ENCODE measurements at places on chromosomes 7 and 10. TPM values are rescaled to one million over a fixed set of nuclear protein-coding genes. Genes with fewer than 3 reads are reported as not detected.

GRCh38 chr7:132882714-132883428 is 199.0 kb downstream of the CHCHD3 start:
- no peak for DNase-seq

- DNase-seq = no peak
Measured at GRCh38 chr7:74371381-74372341, 82.0 kb upstream of the GTF2IRD1 start.

DNA sequence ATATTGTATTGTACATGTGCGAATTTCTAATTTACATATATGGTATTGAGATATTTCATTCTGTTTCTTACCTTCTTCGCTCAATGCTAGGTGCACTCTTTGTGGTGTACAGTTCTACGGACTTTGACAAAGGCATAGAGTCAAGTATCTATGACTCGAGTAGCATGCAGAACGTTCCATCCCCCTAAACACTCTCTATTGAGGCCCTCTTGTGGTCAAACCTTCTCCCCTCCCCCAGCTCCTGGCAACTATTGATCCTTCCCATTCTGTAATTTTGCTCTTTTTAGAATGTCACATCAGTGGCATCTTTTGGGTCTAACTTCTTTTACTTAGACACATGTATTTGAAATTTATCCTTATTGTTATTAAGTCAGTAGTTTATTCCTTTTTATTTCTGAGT is 30.7 kb upstream of the GDF10 start:
- DNase-seq = no peak

GRCh38 chr10:34181553-34182300 is 633.4 kb downstream of the PARD3 start:
- DNase-seq = peak; percentile 51

DNA sequence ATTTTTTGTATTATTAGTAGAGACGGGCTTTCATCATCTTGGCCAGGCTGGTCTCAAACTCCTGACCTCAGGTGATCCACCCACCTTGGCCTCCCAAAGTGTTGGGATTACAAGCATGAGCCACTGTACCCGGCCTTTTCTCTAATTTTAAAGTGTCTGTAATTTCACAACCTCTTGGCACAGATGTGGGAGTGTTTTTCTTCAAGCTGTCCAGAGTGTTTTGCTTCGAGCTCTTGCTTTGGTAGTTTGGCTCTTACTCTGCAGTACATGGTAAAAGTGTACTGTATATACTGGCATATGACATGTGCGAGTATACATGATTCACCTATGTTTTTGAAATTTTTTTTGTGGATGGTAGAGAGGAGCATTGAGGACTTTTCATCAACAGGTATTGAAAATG is 9.8 kb downstream of the SRGN start:
- DNase-seq = no peak

GRCh38 chr7:144784943-144785342 is 50.9 kb downstream of the TPK1 start:
- DNase-seq = no peak

- DNase-seq = peak; percentile 4
Measured at GRCh38 chr7:149010451-149010850, 17.9 kb downstream of the PDIA4 start.

GRCh38 chr10:13701157-13701919 is 114.6 kb downstream of the PRPF18 start:
- no peak for DNase-seq

DNA sequence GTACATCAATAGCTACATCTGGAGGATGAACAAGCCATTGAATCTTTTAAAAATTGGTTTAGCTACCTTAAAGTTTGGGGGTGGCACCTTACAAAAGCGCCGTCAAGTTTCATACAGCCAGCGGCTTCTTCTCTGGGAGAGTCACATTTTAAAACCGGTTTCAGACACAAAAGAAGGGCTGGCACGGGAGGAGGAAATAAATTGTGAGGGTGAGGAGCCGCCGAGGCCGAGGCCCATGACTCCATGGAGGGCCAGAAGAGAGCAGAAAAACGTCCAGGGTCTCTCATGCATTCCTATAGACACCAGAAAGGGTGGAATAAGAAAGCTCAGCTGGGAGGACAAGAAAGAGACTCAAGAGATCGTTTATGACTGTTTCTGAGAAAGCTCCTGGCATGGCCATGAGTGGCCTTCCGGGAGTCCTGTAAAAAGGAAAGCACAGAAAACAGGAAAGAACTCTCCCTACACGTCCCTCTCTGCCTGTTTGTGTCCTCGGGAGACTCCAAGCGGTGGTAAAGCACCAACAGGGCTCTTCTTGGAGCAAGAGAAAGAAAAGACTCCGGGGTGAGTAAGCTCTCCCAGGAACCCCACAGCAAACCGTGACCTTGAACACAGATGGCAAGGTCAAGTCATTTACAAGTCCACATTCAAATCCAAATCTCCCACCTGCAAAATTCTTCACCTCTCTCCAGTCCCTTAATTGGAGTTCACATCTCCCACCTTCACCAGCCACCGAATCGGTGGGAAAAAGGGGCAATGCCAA is 1.8 kb downstream of the FRAT2 start:
- no peak for DNase-seq

DNA sequence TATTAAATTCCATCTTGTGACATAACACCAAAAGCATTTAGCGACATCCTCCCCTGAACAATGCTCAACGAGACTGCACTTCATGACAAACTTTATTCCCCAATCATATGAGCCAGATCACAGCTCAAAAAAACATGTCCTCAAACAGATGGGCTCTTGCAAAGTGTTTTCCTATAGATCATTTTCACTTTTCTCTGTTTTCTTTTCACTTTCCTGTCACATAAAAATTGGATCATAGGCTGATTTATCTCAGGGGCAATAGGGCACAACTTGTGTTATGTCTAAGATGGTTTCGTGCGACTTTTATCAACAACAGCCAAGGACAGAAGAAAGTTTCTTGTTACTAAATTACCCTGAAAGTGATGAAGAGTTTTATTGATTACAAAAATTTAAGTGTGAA is 206.1 kb downstream of the WDR11 start:
- DNase-seq = no peak

- no peak for DNase-seq
Measured at GRCh38 chr7:140222814-140223213, 46.0 kb upstream of the KDM7A start.

DNA sequence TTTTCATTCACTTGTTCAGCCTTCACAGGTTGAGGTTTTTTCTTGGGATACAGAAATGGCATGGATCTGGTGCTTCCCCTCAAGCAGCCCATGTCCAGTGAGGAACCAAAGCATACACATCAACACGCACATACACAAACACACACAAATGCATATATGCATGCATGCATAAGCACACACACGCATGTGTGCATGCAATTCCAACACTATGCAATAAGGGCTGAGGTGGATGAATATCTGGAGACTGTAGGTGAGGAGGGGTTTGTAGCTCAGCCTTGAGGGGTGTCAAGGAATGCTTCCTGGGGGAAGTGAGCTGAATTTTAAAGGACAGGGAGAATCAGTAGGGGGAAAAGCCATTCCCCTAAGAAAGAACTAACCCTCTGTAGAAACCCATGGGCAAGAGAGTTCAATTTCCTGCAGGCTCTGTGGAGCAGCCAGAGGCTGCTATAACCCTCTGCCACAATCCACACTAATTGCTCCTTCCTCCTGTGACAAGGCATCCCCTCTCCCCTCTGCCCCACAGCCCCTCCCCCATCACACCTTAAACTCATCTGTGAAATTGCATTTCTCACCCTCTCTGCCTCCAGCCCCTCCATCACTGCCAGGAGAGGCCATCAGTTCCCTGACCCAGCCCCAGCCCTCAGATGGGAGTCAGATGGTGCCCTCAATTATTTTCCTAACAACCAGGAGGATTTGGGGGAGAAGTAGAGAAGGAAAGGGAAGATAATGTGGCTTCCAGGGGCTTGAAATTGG is 316.4 kb downstream of the RPS24 start:
- DNase-seq = no peak

DNA sequence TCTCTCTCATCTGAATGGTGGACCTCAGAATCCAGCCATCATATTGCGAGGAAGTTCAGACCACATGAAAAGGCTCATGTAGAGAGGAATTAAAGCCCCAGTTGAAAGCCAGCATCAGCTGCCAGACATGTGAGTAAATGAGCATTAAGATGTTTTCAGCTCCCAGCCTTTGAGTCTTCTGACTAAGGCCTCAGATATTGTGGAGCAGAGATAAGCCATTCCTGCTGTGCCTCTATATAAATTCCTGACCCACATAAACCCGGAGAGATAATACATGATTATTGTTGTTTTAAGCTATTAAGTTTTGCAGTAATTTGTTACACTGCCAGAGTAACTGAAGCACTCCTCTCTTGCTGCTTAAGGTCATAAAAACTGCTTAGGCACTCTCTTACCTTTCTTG is 14.6 kb downstream of the FAM149B1 start:
- no peak for DNase-seq

GRCh38 chr10:110330675-110331074 is 26.0 kb upstream of the SMNDC1 start:
- DNase-seq = no peak

DNA sequence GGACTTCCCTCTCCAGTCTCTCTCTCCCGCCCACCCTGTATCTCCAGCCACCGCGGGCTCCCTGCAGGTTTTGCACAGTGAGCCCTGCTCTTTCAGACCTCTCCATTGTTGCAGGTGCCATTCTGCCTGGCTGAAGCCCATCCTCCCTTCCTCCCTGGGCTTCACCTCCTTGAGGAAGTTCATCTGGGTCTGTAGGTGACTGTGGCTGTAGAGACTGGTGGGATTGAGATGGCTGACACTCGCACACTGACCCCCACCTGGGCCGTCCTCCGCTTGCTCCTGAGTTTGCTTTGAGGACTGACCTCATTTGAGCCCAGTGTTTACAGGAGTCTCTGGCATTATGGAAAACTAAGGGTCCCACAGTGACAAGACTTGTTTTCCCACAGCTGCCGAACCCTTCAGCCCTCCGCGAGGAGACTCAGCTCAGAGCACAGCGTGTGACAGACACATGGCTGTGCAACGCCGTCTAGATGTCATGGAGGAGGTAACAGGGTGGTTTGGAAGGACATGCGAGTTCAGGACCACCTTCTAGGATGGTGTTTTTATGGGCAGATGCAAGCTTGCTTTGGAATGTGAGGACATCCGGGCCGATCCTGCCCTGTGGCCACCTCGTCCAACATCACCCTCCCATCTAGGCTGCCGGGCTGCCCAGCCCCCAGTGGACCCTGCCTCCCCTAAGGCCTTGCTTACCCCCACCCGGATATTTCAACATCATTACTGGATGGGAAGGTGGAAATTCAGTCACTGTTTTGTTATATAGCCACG is 9.3 kb downstream of the PLAC9 start:
- DNase-seq = no peak

PYROXD2 gene
- total RNA-seq = 8.4 TPM

IL15RA gene
- total RNA-seq = 8.2 TPM

ZC3HAV1L gene
- 2.9 TPM for total RNA-seq
